ENCODE measurements at places on chromosomes 3 and 15.

DNA sequence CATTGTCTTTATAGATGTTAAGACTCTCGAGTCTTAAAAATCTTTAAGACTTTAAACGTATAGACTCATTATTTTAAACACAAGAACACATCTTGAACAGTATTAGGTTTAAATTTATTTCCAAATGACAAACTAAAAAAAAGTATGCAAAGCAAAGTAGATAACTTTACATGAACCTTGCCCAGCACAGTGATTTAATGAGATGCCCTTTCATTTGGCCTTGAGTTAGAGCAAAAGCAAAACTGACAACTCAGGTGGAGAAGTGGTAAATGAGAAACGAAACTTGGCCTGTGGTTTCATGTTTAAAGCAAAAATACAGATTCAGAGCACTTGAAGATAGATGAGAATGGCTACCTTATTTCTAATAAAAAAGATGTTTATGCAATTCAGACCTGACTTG is 8.6 kb downstream of the GPR15 start:
- DNase-seq, result no peak

- DNase-seq, result peak; percentile 3
These were observed 34.7 kb upstream of the TUBGCP5 start for GRCh38 chr15:23073890-23074646.

DNA sequence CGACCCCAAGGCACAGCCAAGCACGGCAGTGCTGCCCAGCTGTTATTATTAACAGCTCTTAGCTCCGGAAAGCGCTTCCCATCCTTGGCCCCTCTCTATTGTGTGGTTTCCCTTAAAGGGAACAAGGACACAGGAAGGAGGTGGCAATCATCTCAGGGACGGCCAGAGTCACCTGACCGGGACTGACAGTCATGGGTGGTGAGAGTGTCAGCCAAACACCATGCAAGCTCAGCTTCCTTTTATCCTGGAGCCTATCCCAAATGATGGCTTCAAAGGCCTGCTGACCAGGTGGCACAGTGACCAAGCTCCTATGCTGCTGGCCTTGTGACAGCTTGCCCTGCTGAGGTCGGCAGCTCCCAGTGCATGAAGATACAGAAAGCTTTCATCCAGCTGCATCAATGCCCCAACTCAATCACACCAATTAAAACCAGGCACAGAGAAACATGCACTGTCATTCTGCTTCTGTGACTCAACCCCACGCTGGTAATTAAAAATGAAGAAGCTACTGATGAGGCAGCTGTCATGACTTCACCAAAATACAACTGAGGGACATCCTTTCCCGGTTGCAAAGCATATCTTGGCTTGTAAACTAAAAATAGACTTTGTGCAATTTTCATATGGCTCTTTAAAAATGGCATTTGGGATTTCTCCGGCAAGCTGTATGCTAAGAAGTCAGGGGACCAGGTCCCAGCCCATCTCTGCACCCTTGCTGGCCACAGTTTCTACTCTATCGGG is 34.0 kb downstream of the PCSK6 start:
- DNase-seq, result no peak

- no peak for DNase-seq
These were observed 18.7 kb downstream of the TGM4 start for GRCh38 chr3:44893097-44893496.

DNA sequence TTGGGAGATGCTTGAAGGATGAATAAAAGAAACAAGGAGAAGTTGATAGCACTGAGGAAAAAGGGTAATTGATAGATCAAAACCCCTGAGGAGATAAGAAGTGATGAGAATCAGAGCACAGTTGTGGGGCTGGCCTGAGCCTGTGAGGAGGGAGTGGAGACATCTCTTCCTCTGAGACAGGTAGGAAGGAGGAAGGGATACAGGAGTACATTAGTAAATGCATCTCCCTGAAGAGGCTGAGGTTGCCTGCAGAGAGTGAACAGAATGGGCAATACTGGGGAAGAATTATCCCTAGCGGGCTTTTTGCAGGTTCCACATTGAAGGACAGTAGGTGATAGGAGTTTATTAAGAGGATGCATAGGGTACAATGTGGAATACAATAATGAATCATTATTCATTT is 17.3 kb upstream of the SCAMP5 start:
- DNase-seq, result no peak

GRCh38 chr15:74251131-74251811 is 15.1 kb downstream of the CCDC33 start:
- no peak for DNase-seq

DNA sequence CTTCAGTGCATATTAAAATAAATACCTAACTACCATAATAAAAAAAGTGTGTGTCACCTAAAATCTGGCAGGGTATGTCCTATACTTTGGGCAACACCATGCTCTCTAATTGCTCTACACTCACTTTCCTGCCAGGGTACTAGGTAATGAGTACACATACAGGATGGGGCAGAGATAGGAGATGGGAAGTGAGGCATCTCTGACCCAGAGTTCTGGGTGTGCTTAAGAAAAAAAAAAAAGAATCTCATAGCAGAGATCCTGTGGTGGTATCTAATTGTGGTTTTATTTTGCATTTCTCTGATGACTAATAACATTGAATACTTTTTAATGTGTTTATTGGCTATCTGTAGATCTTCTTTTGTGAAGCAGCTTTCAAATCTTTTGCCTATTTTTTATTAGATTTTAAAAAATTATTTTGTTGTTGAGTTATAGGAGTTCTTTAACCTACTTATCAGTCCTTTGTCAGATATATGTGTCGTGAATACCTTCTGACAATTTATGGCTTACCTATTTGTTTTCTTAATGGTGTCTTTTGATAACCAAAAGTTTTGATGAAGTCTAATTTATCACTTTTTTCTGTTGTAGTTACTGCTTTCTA is 48.0 kb downstream of the EEFSEC start:
- DNase-seq, result no peak

Measured in left kidney (tissue), 8 donors.